ENCODE measurements at places on chromosomes 6 and 20. TPM values are rescaled to one million over a fixed set of nuclear protein-coding genes. Genes with fewer than 3 reads are reported as not detected.

FAXC gene
- total RNA-seq = not detected

DNA sequence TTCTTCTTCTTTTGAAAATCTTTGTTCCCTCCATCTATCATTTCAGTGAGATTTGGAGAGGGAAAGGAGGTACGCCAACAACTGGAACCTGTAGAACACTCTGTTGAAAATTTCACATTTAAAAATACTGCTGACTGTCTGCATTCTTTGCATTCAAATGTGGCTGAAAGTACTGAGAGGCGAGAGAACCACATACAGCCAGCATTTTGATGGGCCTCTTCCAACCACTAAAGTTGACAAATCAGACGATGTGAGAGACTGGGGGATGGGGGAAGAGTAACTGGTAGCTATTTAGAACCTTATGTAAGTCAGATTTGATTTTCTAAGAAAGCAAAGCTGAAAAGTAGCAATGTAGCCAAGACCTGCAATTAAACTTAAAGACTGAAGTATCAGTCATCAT lies 77.5 kb downstream of the FKBP5 start:
- DNase-seq = peak; percentile 46

CST5 gene
- total RNA-seq = not detected

- DNase-seq = no peak
Measured at GRCh38 chr6:83613378-83613777, 95.5 kb downstream of the SNAP91 start.

DNA sequence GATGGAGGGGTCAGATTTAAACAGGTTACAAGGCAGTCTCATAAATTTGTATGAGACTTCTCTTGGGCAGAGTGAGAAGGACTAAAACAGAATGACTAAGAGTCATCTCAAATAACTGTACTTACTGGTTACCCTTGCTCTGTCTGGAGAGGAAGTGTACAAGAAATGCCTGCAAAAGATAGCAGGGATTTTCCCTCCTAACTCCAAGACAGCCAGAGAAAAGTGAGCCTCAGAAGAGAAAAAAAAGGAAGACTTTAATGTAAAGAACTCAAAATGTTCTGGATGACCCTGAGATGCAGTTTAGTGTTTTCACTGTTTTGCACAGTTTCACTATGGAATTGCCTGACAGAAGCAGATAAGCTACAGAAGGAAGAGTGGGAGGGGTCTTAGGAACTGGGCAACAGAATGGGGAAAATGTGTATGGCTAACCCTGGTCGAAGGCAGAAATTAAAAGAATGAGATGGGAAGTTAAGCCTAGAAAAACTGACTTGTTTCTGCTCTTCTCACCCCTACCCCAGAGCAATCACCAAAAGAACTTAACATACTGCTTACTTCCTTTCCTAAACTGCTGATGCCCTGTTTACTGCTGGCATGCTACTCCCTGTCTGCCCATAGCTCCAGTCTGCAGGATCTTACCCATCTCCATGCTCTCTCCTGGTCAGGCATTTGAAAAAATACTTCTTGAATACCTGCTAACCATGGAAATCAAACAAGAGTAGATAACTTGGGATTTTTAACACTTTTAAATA lies 98.1 kb upstream of the MARCKS start:
- no peak for DNase-seq

Measured in CD4-positive, alpha-beta memory T cell (primary cell).